ENCODE measurements at places on chromosomes 16 and 17. TPM values are rescaled to one million over a fixed set of nuclear protein-coding genes. Genes with fewer than 3 reads are reported as not detected.

GRCh38 chr17:76612977-76613851 lies 27.6 kb upstream of the ST6GALNAC2 start:
- DNase-seq, result peak; percentile 94

- no peak for DNase-seq
Measured at GRCh38 chr16:57651344-57652333, 16.5 kb upstream of the ADGRG3 start.

Gene DNAI2
- total RNA-seq, result not detected

DNA sequence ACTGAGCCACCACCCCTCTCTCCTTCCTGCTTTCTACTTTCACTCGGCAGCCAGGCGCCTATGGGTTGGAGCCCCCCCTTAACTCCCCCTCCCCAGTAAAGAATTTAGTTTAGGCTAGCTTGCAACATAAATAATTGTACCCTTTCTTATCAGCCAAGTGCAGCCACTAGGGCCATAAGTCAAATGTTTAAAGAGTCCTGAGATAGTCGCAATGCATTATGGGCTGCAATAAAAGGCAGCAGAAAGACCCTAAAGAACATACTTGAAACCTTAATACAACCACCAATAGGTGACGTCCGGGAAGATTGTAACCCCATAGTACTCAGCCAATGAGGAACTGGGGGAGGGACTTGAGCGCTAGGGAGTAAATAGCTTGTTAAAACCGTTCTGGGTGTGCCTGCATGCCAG lies 40.5 kb downstream of the C16orf82 start:
- DNase-seq, result no peak

Gene EVI2B
- not detected for total RNA-seq

DNA sequence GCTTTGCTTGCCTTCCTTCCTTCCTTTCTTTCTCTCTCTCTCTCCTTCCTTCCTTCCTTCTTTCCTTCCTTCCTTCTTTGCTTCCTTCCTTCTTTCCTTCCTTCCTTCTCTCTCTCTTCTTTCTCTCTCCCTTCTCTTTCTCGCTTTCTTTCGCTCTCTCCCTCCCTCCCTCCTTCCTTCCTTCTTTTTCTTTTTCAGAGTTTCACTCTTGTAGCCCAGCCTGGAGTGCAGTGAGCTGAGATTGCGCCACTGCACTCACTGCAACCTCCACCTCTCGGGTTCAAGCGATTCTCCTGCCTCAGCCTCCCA lies 17.9 kb downstream of the FOXJ1 start:
- DNase-seq, result no peak

Gene DNAAF8
- 0.44 TPM for total RNA-seq

- DNase-seq, result peak; percentile 42
Measured at GRCh38 chr17:31373150-31374093, 18.1 kb upstream of the RAB11FIP4 start.

- DNase-seq, result no peak
Measured at GRCh38 chr17:74528491-74529199, 2.6 kb downstream of the CD300LB start.

Gene MILR1
- 0.27 TPM for total RNA-seq

Gene KRTAP4-1
- not detected for total RNA-seq

- DNase-seq, result no peak
Measured at GRCh38 chr17:66364990-66365490, 62.6 kb downstream of the PRKCA start.

DNA sequence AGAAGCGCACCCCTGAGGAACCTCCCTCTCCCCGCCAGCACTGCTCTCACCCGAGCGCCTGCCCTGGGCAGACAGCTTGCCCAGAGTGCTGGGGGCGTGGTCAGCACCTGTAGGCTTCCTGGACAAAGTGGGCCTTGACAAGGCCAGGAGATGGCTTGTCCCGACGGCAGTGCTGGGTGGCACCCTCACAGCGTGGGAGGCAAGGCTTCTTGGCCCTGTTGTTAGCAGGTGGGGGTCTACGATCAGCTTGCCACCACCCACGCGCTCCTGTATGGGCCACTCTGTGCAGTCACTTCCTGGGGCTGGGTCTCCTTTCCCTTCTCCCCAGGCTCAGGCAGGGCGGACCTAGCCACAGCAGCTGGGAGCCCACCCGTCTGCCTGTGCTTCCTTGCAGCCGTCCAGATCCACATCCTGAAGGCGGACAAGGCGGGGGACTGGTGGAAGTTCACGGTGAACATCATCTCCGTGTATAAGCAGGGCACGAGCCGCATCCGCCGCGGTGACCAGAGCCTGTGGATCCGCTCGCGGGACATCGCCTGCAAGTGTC lies 218.0 kb downstream of the NTN1 start:
- no peak for DNase-seq

DNA sequence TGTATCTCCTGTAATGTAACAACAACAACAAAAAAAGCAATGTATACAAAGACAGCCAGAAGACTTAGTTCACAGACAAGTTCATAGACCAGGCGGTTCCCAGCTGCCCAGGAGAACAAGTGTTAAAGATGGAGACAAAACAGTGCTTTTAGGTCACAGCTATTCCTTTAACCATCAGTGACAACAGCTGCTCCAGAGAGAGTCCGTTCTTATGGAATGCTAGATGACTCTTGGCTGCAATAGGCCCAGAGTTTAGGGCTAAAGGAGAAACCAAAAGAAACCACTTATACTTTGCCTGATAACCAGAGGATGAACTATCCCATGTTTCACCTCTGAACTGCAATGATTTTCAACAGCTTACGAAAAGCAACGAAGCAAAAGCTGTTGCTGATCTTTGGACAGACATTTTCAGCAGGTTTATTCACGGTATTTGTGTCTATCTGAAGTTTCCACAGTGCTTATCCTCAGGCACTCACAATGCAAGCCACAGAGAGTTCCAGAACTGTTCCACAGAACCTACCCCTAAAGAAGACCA lies 6.0 kb downstream of the ZCCHC14 start:
- no peak for DNase-seq

DNA sequence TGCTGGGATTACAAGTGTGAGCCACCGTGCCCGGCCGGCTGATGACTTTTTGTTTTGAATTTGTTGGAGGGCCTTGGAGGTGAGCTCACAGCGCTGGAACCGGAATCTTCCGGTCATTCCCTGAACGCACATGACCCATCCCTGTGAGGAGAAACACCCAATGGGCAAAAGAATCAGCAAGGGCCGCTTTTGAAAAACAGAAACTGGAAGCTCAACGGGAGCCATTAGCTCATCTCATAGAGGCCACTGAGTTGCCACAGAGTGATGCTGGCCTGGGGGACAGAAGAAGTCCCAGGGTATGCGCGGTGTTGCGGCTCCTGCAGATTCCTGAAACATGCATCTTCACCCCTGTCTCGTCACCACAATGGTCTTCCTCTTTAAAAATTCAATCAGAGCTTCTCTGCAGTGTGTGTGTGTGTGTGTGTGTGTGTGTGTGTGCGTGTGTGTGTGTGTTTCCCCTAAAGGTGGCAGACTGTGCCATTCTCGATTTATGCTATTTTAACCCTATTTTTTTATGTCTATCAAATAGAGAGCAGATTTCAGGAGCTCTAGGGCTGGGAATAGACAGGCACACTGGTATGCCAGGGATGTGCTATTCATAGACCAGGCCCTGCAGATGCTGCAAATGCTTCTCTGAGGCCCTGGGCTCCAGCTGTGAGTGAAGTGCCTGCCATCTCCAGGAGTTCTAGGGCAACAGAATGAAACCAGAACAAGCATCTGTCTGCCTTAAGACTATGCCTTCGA lies 68.3 kb downstream of the MARCHF10 start:
- DNase-seq, result no peak

- no peak for DNase-seq
Measured at GRCh38 chr17:47317119-47317518, 6.6 kb upstream of the EFCAB13 start.

- DNase-seq, result no peak
Measured at GRCh38 chr17:15513856-15514459, 46.5 kb upstream of the CDRT4 start.

GRCh38 chr16:25189305-25189704 lies 27.4 kb upstream of the AQP8 start:
- DNase-seq, result peak; percentile 44

GRCh38 chr17:15957206-15957605 lies 12.3 kb downstream of the ADORA2B start:
- DNase-seq, result no peak

GRCh38 chr17:64491994-64492393 lies 4.9 kb downstream of the POLG2 start:
- DNase-seq, result no peak

Gene SMIM5
- not detected for total RNA-seq

GRCh38 chr17:2394775-2395201 lies 6.1 kb downstream of the MNT start:
- no peak for DNase-seq

- DNase-seq, result no peak
Measured at GRCh38 chr17:31582151-31582907, 190.9 kb downstream of the RAB11FIP4 start.

DNA sequence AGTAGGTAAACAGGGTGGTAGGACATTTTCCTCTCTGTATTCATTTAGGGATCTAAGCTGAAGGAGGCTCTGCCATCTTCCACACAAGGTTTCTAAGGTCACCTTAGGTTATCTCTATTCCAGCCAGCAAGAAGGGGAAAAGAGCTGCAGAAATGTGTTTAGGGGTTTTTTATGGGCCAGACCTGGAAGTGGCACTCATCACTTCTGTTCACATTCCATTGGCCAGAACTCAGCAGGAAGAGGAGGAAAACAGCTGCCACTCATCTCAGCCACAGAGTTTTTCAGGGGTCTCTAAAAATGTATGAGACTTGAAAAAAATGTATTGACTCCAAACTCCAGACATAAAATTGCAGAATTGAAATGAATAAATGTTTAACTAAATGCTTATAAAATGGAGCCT lies 65.8 kb downstream of the FTO start:
- DNase-seq, result no peak

GRCh38 chr17:340074-340473 lies 12.5 kb downstream of the RPH3AL start:
- DNase-seq, result no peak

GRCh38 chr17:7220593-7221277 lies 997 bp downstream of the ACADVL start:
- peak; percentile 44 for DNase-seq

GRCh38 chr17:36494674-36495073 lies 8.2 kb downstream of the ZNHIT3 start:
- no peak for DNase-seq

- DNase-seq, result no peak
Measured at GRCh38 chr17:2798678-2799077, 2.4 kb downstream of the RAP1GAP2 start.

DNA sequence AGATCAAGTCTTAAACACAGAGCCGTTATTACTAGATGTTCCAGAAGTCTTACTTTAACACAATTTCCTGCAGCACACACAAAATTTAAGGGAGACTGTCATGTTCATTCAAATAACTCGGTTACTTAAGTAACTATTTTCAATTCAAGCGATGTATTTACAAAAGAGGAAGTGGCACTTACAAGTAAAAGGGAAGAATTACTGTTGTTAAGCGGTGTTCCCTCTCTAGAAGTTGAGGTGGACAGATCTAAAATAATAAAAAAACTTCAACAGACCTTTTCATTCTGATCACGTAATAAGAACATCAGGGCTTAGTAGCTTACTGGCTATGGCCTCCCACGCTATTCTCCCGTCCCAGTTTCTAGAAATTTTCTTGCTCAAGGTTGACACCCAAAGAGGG lies 26.2 kb upstream of the TXNDC11 start:
- no peak for DNase-seq

DNA sequence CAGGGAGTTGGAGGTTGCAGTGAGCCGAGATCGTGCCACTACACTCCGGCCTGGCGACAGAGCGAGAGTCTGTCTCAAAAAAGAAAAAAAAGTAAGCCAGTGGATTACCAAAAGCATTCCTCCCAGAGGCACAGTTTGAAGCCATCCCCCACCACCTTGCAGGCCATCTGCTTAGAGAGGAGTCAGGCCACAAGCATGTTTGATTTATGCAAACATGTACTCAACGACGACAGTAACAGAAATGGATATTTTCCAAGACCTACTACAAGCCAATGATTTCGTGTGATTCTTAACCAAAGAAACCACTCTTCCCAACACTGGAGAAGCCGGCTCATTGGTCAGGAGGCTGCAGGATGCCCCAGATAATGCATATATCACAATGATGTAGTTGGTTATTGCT lies 34.8 kb downstream of the MYH13 start:
- no peak for DNase-seq

Gene CRYM
- total RNA-seq, result 1.9 TPM

Gene CHMP6
- 24.6 TPM for total RNA-seq

Gene TLCD3B
- total RNA-seq, result not detected

DNA sequence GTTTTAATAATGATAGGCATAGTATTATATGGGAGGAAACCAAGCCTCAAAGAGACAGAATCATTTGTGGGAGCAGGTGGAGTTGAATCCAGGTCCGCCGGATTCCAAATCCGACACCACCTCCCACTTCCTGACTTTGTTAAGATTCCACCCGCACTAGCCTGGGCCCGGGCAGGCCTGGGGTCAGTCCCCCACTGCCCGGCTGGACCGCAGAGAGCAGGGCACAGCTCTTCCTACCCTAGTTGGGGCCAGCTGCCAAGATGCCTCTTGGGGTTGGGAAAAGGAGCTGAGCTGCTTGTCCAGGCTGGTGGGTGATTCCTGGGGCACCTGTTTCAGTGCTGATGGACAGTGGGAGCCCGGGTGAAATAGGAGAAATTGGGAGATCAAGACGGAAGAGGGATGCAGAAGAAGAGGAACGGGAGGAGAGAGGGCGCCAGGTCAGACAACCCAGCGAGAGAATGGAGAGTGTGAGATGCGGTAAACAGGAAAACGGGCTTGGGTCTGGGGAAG lies 53.9 kb downstream of the OR1D5 start:
- DNase-seq, result no peak

- no peak for DNase-seq
Measured at GRCh38 chr17:27390540-27390939, 65.7 kb upstream of the KSR1 start.

GRCh38 chr17:59328601-59329000 lies 2.9 kb upstream of the YPEL2 start:
- no peak for DNase-seq

Gene SOX9
- 40.1 TPM for total RNA-seq

DNA sequence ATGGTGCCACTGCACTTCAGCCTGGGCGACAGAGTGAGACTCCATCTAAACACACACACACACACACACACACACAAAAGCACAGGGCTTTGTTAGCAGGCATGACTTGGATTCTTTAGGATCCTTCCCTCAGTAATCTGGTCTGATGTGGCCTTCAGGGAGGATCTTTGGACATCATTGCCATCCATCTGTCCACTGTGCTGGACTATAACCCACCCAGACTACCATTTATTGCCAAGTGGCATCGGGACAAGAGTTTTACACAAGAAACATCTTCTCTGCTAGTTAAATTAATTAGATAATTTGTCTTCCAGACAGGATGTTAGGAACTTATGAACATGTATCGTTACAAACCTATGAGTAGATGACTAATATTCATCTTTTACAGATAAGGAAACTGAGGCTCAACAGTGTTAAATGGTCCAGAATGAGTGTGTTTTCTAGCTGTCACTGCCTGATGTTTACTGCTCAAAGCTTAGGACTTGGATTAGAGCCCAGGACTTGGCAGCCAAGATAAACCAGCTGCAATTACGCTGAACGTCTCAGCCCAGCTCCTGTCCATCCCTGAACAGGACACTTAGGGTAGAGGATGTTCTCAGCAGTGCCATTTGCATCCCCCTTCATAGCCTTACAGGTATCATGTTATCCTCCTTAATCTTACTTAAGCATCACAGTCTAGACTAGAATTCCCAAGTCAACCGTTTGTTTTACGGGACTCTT lies 285.8 kb downstream of the WWOX start:
- no peak for DNase-seq

GRCh38 chr17:13776027-13776551 lies 174.4 kb upstream of the HS3ST3A1 start:
- no peak for DNase-seq
